ENCODE measurements at places on chromosomes 7 and 10.
A peak's percentile ranks its signal among the peaks of the same experiment; 100 is the strongest.

DNA sequence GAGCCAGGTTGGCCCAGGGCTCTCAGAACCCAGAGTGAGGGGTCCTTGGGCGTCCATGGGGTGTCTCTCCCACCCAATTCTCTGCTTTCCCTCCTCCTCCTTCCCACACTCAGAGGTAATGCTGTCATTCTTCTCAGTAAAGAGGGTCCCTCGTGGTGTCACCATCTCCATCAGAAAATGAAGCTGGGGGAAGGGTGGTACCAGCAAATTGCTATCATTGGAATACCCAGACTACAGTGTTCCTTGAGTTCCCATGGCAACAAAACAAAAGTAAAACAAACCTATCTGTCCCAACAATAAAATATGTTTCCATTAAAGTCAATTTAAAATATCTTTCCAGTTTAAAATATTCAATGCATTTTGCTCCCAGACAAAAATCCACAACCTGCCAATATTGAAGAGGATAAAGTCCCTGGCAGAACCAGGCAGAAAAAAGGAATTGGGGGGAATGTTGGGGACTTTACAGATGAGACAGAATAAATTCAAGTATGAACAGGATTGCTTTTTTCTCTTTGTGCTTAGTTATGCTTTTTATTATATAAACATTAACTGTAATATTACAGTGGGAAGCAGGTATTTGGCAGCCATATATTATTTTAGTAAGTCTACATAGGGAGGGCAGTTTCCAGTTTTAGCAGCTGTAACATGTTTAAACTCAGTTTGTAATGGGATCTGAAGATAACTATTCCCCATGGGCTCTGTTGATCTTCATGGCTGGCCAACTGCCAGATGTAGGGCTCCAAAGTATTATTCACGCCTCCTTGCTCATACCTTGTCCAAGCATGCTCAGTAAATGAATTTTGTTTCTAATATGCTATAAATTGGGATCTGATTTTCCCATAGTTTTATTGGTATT lies 182.1 kb downstream of the ARID5B start:
- peak; percentile 24 for DNase-seq

- no peak for DNase-seq
Measured at GRCh38 chr7:42790196-42790595, 121.7 kb downstream of the C7orf25 start.

DNA sequence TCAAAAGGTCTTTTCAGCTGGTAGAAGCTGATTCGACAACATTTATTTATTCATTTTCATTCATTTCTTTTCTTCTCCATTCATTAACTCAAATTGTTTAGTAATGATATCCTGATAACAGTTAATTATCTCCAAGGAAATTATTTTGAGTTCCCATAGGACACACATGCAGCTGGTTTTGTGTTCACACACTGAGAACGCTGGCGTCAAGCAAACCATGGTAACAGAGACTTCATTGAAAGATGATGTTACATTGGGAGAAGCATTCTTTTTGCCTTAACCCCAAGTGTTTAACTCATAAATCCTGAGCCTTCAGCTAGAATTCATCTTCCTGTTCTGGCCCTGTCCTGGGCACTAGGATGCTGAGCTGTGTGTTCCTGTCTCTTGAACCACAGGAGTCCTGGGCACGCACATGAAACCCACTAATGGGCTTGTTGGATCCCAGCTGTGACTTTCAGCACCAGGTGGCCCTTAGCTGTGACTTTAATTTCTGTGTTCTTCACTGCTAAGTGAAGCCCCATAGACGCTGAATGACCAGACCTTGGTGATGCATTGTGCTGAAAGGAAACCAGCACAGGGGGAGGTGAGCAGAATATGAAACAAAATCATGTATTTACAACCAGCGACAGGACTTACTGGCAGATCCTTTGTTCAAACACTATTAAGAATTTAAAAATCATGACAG lies 121.5 kb upstream of the PRSS58 start:
- DNase-seq: no peak

- DNase-seq: peak; percentile 80
Measured at GRCh38 chr10:33330543-33331378, 3.7 kb downstream of the NRP1 start.

Data from activated CD4-positive, alpha-beta T cell treated with anti-CD3 and anti-CD28 coated beads, Interleukin-2, Interleukin-6, amounts not matched to agents 100 ng/mL and 50 ng/mL, durations not matched to agents 16 hours and 8 hours (primary cell).